ENCODE measurements at places on chromosomes 5 and 9.

GRCh38 chr5:95976606-95977005, 15.0 kb upstream of the ELL2 start:
- no peak for DNase-seq

- no peak for DNase-seq
Measured at GRCh38 chr5:175466700-175467318, 11.6 kb upstream of the SFXN1 start.

DNA sequence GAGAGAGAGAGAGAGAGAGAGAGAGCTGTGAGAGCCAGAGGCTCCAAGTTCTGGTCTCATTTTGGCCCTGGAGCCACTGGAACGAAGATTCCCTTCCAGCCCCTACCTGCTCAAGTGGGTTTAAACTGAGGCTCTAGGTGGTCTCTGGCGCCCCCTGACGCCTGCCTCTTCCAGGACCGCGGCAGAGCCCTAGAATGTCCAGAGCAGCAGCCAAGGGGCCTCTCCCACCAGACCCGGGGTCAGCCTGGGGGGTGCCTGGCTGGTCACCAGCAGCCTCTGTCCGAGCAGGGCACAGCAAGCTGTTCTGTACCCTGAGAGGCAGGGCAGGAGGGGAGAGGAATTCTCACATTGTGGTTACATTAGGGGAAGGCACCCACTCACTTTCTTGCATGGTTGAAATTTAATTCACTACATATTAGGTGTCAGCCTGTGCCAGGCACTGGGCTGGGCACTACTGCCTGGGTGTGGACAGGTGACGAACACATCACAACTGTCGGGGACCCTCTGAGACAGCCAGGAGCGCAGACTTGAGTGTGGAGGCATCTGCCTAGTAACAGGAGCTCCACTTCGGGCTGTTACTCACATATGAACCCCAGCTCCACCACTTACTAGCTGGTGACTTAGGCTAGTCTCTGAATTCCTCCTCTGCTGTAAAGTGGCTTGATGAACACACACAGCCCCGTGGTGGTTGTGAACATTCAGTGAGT, 44.5 kb downstream of the AMBP start:
- peak; percentile 17 for DNase-seq

DNA sequence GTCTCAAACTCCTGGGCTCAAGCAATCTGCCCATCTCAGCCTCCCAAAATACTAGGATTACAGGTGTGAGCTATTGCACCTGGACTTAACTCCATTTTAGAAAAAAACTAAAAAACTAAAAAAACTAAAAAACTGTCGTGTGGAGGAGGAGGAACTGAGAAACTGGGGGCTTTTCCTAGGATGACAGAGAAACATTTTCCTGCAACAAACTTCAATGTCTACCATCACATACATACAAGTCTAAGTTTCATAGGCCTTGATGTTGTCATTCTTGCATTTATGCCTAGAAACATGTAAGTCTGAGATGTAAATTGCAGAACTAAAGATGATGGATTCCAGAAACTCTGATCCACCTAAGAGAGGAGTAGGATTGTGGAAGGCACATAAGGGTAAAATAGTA, 556.8 kb downstream of the RAB3C start:
- DNase-seq = no peak

- DNase-seq = no peak
Measured at GRCh38 chr5:134139891-134140469, 25.5 kb downstream of the TCF7 start.

DNA sequence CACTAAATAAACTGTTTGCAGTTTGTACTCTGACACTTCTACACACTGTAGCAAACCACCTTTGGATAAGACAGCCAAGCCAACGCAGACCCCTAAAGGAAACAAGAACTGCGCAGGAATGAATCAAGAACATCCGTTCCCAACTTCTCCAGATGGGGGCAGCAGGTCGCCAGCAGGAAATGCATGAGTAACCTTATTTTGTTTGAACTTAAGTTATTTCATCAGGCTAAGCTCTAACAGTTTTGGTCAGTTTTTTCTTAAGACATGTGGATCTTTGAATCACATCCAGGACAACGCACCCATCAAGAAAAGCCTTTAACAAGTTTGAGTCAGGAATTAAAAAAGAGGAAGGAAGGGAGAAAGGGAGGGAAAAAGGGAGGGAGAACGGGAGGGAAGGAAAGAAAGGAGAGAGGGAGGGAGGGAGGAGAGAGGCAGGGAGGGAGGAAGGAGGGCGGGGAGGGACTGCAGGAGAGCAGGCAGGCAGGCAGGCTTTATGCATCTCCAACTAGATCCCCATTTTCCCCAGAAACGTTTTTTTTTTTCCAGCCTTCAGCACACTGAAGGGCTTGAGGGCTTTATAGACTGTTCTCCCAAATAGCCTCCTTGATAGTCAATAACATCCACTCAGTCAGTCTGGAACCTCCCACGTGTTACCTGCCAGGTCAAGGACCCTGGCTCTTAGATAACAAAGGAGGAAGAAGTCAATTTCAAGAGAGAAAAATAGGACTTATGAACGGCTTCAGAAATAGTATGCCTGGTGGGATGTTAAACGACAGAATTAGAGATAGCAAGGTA, 22.2 kb downstream of the BHMT start:
- DNase-seq = peak; percentile 75

DNA sequence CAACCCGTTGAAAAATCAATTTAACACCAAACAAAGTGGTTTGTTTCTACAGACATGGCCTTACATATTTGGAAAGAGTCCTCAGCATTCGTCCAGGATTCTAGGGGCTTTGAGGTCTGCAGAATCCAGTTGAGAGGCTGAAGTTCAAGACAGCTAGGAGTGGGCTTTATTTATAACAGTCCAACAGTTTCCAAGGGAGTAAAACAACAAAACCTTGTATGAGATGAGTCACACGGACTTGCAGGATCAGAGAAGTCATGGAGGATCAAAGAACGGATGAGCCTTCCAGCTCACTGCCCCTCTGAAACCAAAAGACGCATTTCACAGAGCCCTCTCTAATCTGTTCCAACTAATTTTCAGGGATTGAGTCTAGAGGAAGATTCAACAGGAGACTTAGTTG, 11.1 kb upstream of the ESM1 start:
- DNase-seq = no peak

DNA sequence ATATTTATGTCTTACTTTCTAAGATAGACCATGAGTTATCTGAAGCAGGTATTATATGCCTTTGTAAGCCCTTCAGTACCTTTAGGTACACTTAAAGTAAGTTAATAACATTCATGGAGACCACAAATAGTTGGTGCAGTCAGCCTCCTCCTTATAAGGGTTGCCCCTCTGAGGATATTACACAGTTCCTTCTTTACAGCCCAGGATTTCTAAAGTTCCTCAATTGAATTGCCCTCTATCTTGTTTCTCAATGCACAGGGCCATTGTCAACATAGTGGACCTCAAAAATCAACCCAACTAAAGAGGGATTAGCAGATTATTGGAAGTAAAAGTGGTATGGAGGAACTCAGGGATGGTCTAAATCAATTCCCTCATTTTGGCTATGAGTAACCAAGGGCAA, 50.3 kb downstream of the HMHB1 start:
- DNase-seq = no peak

GRCh38 chr5:115194676-115195075, 25.0 kb upstream of the TRIM36 start:
- DNase-seq = no peak

Data from RPMI8226 (cell line).